Glutamatergic neuron (in vitro differentiated cells): ENCODE measurements at places on chromosomes 2 and 18. TPM values are rescaled to one million over a fixed set of nuclear protein-coding genes. Genes with fewer than 3 reads are reported as not detected.
A peak's percentile ranks its signal among the peaks of the same experiment; 100 is the strongest.

The CYBRD1 gene
- total RNA-seq: 0.54 TPM

- H3K27me3 ChIP-seq: peaks cover 2% of the 10 kb centered on the region
- no peaks in the 10 kb centered on the region for H3K36me3 ChIP-seq
- H3K27ac ChIP-seq: no peak overlapping the region
- no peak for DNase-seq
- H3K4me3 ChIP-seq: no peak overlapping the region
Measured at GRCh38 chr2:120777170-120777751, 41.6 kb downstream of the GLI2 start.

The TRMT61B gene
- 17.5 TPM for total RNA-seq

DNA sequence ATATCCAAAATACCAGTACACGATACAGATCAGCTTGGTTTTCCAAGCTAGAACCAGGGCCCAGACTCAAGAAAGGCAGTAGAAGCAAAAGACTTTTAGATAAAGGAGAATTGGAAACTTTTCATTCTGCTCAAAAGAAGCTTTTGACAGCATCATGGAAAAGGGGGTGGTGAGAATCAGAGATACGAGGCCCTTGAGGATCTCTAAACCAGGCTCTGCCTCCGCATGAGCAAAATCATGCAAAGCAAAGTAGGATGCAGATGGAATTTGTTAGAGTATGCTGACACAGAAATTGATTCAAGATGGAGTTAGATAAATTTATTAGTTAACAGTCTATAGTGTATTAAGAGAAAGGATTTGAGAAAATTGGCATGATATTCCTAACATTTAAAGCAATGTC is 39.8 kb downstream of the FAM98A start:
- no peaks in the 10 kb centered on the region for H3K36me3 ChIP-seq
- H3K27ac ChIP-seq: no peak overlapping the region
- DNase-seq: no peak
- H3K4me3 ChIP-seq: no peak overlapping the region
- no peaks in the 10 kb centered on the region for H3K27me3 ChIP-seq

- no peak overlapping the region for H3K4me3 ChIP-seq
- no peaks in the 10 kb centered on the region for H3K27me3 ChIP-seq
- peaks cover 32% of the 10 kb centered on the region for H3K4me1 ChIP-seq
Measured at GRCh38 chr2:134244086-134244485, 9.8 kb upstream of the MGAT5 start.

DNA sequence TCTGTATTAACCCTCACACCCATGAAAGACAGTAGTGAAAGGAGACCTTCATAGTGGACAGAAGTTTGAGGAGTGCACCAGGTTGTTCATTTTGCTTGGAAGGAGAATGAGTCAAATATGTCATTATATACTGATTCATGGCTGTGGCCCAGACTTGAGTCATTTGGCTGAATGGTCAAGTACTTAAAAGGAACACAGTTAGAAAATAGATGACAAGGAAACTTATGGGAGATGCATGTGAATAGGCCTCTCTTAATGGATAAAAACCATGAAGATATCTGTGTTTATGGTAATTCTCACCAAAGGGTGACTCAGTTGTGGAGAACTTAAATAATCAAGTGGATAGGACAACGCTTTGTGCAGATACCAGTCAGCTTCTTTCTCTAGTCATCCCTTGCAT is 524.7 kb upstream of the CNTNAP5 start:
- H3K4me3 ChIP-seq: no peak overlapping the region
- no peaks in the 10 kb centered on the region for H3K27me3 ChIP-seq
- H3K36me3 ChIP-seq: no peaks in the 10 kb centered on the region
- no peak overlapping the region for H3K27ac ChIP-seq

The EIF2B4 gene
- 53.6 TPM for total RNA-seq

DNA sequence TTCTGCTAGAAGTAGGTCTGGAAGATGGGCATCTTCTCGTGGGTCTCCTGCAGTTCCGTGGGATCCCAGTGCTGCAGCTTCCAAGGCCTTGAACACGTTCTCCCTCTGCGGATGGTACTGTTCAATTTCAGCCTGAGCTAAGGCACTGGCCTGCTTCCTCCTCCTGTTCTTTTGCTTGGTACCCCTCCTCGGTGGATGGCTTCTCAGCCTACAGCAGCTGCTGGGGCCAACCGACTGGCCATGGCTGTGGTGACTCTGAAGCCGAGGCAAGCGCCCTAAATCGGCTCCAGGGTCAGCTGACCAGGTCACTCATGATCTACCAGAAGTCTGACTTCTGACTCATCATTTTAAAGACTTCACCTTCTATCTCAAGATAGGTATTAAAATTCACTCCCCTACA is 150.2 kb downstream of the NBAS start:
- no peaks in the 10 kb centered on the region for H3K27me3 ChIP-seq
- no peak overlapping the region for H3K27ac ChIP-seq
- no peaks in the 10 kb centered on the region for H3K4me1 ChIP-seq
- no peak overlapping the region for H3K4me3 ChIP-seq
- DNase-seq: no peak

DNA sequence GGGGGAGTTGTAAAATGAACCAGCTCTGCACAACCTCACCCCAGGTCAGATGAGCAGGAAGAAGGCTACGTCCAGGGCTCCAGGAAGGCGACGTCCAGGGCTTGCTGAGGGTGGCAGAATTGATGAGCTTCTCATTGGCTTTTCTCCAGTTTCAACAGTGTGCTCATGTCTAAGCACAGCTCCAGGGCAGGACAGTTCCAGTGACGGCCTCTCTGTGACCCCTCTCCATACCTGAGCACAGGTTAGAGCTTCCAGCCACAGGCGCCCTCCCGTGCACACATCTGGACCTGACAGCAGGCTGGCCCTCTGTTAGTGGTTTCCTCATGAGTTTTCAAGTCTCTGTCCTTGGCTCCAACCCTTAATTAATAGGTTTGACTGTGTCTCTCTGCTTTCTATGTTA is 327.6 kb downstream of the ZNF516 start:
- no peaks in the 10 kb centered on the region for H3K27me3 ChIP-seq
- no peaks in the 10 kb centered on the region for H3K4me1 ChIP-seq
- no peak overlapping the region for H3K27ac ChIP-seq
- peaks cover 5% of the 10 kb centered on the region for H3K36me3 ChIP-seq

DNA sequence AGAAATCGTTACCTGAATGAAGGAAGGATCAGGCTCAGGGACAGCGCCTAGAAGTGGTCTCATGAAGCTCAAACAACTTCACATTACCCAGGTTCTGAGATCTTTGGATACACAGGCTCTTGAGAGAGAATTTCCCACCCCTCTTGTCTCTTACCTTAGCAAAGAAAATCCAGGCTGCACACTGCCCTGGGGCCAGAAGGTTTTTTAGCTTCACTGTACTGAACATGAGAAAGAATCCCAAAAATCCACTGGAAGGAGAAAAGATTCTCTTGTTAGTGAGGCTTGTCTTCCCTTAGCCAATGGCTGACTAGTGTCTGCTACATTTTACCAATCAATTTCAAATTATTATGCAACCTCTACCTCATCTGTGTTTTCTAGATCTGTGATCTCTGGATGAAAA is 101.0 kb upstream of the RIOK3 start:
- H3K27me3 ChIP-seq: peaks cover 3% of the 10 kb centered on the region
- no peak overlapping the region for H3K4me3 ChIP-seq
- peaks cover 22% of the 10 kb centered on the region for H3K36me3 ChIP-seq
- no peak overlapping the region for H3K27ac ChIP-seq

The COL3A1 gene
- total RNA-seq: not detected

DNA sequence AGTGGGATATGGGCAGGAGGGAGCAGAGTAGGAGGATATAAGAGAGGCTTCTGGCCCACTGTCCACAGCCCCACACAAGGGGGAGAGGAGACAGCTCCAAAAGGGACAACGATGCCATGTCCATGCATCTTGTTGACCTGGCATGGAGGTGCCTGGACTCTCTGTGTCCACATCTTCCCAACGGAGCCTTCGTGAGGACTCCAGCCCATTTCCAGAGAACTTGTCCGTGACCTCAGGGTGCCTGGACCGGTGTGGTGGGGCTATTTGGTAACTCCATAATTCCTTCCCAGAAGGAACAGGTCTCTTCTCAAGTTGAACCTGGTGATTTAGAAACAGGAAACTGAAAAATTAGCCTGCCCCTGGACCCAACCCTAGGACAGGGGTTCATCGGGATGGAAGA is 133.9 kb downstream of the CYP26B1 start:
- H3K36me3 ChIP-seq: no peaks in the 10 kb centered on the region
- H3K4me1 ChIP-seq: peaks cover 7% of the 10 kb centered on the region
- no peak overlapping the region for H3K4me3 ChIP-seq
- no peak for DNase-seq
- H3K27me3 ChIP-seq: peaks cover 4% of the 10 kb centered on the region

GRCh38 chr2:86628091-86628522 is 4.4 kb upstream of the RNF103 start:
- no peak overlapping the region for H3K4me3 ChIP-seq
- no peak overlapping the region for H3K27ac ChIP-seq
- peaks cover 8% of the 10 kb centered on the region for H3K27me3 ChIP-seq
- no peak for DNase-seq
- H3K36me3 ChIP-seq: no peaks in the 10 kb centered on the region

- H3K4me1 ChIP-seq: no peaks in the 10 kb centered on the region
- no peak for DNase-seq
- H3K4me3 ChIP-seq: no peak overlapping the region
- H3K36me3 ChIP-seq: peaks cover 14% of the 10 kb centered on the region
- peaks cover 7% of the 10 kb centered on the region for H3K27me3 ChIP-seq
Measured at GRCh38 chr18:56517196-56517595, 121.2 kb downstream of the TXNL1 start.

DNA sequence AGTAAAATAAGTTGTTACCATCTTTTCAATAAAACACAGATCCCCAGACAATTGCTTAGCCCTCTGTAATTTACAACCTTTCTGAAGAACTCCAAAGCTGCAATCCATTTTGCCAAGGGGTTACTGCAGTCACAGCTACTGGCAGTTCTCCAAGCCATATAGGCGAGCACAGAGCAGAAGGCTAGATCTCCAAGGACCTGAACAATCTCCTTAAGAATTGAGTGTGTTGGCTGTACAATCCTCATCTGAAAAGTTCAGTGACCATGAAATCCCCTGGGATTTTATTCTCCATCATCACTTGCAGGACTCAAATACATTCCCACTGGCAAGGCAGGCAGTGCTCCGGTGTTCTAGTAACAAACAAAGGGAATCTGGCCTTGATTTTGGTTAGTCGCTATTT is 103.9 kb upstream of the LRP1B start:
- no peaks in the 10 kb centered on the region for H3K36me3 ChIP-seq
- no peaks in the 10 kb centered on the region for H3K27me3 ChIP-seq
- peak overlapping the region; percentile 19 for H3K27ac ChIP-seq
- peaks cover 7% of the 10 kb centered on the region for H3K4me1 ChIP-seq
- no peak for DNase-seq
- no peak overlapping the region for H3K4me3 ChIP-seq

The IGFBP5 gene
- total RNA-seq: 0.51 TPM

DNA sequence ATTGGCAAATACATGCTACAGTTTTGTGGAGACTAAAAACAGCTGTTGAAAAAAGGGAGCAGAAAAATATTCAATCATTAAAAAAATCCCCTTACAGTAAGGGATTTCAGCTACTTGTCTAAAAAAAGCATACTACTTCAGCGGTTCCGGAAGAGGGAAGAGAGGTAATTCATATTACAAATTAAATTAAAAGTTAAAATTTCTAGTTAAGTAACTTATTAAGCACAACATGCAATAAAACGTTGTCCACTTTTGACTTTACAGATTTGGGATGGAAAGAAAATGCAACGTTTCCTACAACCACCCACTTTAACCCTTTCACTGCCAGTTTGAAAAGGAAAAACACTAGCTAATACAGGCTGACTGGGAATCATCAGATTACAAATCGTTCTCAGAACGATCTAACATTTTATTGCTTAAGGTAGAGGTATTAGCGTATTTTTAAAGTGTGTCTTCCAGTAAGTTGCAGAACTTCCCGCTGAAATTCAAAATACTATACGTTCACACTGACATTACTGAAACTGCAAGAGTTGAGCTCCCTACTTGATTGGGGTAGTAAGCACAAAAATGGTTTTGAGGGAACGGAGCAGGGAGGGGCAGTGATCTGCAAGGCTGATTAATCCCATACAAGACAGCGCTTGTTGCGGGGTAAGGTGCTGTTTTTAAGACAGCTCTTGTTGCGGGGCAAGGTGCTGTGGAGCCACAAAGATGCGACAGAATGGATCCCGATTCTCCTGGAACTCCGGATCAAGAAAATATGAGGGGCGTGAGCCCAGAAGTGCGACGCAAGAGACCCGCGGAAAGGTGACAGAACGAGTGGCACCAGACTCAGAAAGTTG is 743 bp downstream of the HADHA start:
- peaks cover 9% of the 10 kb centered on the region for H3K4me1 ChIP-seq
- H3K4me3 ChIP-seq: peak overlapping the region; percentile 96
- no peak for DNase-seq
- no peaks in the 10 kb centered on the region for H3K27me3 ChIP-seq
- peak overlapping the region; percentile 93 for H3K27ac ChIP-seq

The SNED1 gene
- total RNA-seq: 2.8 TPM
